ENCODE measurements at places on chromosomes 11 and 22. TPM values are rescaled to one million over a fixed set of nuclear protein-coding genes. Genes with fewer than 3 reads are reported as not detected.
A peak's percentile ranks its signal among the peaks of the same experiment; 100 is the strongest.

DNA sequence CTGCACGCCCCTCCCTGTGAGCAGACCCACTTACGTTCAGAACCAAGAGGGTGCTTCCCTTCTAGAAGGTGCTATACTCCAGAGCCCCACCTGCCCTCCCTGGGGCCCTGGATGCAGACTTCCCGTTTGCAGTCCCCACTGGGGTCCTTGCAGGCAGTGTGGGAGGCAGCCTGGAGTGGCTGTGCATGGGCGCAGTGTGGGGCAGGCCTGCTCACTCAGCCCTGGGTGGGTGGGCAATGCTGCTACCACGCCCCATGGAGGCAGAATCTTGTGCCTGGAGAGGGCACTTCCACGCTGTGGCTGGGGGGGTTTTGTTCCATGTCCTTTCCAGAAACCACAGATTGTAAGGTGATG, 116.2 kb downstream of the KCNQ1OT1 start:
- no peak for DNase-seq

DNA sequence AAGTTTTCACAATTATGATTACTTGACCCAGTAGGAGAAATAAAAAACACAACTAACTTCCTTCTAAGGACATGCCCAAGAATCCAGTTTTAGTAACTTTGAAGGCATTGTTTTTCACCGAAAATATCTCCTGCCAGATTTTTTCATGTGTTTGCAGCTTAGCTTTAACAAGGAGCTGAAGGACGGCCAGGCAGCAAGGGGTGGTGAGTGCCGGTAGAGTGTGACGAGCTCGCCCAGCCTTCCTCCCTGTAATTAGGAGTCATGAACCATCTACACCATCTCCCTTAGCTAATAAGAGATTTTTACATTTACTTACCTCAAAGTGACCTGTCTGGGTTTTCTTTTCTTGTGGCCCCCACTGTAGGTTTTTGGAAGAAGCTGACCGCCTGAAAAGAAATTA, 72.0 kb downstream of the BMAL1 start:
- no peak for DNase-seq

DNA sequence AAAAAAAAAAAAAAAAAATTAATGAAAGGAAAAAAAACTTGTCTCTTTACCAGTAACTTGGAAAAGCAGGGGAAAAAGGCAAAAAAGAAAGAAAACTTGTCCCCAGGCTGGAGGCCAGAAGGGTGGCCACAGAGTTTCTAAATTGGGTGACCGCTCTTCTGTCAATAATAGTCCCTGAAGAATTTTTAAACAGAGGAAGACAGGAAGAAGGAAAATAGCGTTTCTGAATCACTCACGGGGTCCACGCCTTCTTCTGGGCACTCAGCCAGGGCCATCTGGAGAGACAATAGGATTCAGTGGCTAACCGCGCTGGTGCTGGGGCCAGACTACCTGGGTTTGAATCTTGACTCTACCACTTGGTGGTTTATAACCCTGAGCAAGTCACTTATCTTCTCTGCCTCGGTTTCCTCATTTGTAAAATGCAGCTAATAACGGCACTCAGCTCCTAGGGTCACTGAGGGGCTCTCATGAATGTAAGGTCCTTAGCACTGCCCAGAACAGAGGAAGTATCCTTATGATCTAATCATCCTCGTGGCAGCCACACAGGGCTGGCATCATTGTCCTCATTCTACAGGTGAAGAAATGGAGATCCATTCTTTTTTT, 7.0 kb downstream of the C11orf86 start:
- peak; percentile 42 for DNase-seq

Gene OR51E2
- not detected for total RNA-seq

DNA sequence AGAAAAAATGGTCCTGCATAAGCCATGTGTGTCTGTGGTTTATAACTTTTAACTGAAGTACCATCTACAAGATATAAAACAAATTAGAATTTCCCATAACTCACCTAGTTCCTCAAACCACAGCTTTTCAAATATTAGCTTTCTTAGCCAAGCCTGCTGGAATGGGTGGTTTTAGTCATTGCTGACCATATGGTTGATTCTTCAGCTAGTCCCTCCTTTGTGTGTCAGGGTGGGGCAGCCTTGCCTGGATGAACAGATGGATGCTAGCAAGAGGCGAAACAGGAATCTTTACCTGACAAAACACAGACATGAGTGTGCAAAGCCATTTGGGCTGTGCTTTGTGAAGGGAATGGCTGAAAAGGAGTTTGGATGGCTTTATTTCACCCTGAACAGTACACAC, 6.9 kb upstream of the B3GNT6 start:
- no peak for DNase-seq

DNA sequence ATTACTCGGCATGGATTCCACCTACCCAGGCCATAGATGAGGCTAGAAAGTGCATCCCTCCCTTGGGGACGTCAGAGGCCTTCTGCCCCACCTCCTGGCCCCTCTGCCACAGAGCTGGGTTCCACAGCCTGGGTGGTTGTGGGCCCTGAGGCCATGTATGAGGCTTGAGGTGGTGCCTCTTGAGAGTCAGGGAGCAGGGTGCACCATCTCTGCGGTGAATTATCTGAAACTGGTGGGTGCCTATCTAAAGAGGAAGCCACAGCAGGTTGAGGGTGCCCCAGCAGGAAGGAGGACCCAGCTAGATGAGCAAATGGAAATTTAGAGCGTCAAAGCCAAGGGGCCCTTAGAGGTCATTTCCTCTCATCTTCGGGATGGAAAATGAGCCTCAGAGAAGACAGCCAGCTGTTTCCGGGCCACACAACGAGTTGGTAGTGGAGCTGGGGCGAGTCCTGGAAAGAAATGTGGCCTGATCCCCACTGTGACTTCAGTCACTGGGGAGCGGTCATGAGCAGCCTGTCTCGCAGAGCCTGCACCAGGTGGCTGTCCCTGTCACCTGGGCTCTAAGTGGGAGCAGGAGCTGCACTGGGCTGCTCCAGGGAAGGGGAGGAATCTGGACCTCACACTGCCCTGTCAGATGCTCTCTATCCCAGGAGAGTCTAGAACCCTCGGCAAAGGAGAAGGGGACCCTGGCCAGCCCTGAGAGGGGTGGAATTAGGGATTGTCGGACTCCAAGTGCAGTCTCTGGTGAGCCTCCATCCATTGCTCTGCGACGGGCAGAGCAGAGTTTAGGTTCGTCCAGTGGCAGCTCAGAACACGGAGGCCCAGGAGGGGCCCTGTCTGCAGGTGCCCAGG, 7.3 kb downstream of the ADORA2A start:
- peak; percentile 93 for DNase-seq

Gene CASP5
- total RNA-seq = not detected

Gene OTOG
- total RNA-seq = not detected

GRCh38 chr11:130051082-130051481, 18.6 kb upstream of the APLP2 start:
- no peak for DNase-seq

DNA sequence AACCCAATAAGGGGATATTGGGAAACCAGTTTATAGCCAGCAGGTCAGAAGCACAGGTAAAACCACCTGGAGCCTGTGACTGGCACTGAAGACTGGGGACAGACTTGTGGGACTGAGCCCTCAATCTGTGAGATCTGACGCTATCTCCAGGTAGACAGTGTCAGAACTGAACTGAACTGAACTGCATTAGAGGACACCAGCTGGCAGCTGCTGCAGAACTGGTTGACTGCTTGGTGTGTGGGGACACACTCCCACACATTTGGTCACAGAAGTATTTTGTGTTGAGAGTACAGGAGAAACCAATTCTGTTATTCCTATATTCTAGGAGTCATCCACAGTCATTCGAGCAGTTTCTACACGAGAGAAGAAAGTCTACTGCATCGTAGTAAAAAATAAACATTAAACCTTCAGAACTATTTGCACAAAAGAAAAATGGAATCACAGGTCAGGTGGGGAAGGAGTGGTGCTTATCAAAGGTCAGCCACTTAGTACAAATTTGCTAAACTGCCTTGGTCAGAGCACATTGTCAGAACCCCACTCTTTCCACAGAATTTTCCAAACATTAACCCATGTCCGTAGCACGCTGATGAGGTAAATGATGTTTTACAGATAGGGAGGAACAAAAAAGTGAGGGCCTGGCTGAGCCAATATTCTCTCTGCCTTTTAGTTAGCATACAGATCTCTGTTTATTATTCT, 77.2 kb downstream of the SIK3 start:
- DNase-seq = no peak

DNA sequence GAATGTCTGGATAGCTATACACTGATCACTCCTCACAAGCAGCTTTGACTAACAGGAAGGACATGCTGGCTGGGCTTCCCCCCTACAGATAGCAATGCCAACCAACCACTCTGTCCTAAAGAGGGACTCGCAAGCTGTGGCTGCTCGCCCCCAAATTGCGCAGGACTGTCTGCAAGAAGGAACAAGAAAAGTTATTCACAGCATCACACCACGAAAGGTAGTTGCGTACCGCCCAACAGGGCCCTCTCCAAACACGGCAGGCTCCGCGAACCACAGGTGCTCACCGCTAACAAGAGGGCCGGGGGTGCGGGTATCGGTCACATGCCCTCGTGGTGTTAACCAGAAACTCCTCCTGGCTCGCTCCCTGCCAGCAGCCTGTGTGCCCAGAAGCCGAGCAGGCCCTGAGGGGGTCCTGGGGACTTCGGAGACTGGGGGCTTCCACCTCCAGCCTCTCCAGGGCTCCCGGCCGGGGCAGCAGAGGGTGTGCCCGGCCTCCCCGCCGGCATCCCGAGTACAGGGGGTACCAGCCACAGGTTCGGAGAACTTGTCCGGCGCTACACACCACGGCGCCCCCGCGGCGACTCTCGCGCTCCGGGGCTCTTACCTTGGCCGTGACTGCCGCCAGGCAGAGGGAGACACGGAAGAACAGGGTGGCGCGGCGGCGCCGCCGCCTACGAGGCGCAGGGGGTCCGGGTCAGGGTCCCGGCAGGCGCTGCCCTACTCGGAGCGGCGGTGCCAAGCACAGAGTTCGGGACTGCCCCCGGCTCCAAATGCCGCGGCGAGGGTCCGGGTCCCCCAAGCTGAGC, 682 bp downstream of the LARGE1 start:
- peak; percentile 19 for DNase-seq

DNA sequence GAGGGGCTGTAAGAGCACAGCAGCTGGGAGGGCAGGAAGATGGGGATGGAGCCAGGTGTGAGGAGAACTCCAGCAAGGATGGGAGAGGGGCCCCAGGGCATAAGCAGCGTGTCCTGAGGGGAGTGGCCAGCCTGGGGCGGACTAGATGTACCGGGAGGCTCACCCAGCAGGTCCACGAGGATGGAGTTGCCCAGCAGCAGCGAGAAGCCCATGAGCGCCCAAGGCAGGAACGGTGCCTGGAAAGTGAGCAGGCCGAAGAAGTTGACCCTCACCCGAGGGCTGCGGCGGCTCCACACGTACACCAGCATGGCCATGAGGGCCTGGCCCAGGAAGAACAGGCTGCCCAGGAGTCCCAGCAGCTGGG, 1.3 kb downstream of the DERL3 start:
- no peak for DNase-seq

GRCh38 chr11:86548271-86548917, 124.0 kb downstream of the ME3 start:
- DNase-seq = no peak

GRCh38 chr22:49021131-49021925, 806.3 kb downstream of the BRD1 start:
- no peak for DNase-seq

DNA sequence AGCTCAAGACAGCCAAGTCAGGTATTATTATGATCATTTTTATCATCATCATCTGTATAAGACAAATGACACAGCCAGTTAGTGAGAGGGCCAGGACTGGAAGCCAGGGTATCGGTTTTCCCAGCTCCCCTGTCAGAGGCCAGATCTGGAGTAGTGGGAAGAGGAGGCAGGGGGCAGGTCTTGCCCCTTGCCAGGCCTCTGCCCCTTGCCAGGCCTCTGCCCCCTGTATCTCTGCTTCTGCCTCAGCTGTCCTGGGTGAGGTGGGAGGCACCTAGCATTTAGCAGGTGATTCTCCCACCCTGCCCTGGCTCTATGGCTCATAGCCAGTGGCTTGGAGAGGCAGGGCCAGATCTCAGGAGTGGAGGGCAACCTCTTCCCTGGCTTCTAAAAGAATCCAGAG, 67.3 kb downstream of the PRDM11 start:
- DNase-seq = no peak

DNA sequence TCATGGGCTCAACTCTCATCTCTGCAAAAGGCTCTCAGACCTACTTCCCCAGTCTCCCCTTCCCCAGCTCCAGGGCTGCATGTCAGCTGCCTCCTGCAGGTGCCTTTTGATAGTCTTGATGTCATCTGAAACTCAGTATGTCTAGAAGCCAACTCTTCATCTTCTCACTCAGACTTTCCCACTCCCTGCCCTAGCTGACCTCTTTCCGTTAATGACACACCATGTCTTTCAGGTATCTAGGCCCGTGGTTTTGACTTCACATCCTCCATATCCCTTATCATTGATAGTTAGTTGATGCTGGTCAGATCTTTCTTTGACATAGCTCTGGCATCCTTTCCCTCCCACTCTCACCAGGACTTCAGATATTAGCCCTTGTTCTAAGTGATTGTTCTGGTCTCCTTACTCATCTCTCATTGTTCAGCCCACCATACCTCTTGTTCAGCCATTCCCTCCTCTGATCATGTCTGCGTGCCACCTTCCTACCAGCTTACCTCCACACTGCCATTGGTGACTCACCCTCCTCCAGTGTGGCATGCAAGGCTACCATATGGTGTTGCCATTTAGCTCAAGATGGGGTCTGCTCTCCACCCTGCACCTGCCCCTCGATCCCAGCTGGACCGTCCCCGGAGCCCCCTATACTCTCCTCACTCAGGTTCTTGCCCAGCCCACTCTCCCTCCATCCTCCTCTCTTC, 18.4 kb downstream of the TTC12 start:
- DNase-seq = no peak

Gene ALDH3B1
- not detected for total RNA-seq

DNA sequence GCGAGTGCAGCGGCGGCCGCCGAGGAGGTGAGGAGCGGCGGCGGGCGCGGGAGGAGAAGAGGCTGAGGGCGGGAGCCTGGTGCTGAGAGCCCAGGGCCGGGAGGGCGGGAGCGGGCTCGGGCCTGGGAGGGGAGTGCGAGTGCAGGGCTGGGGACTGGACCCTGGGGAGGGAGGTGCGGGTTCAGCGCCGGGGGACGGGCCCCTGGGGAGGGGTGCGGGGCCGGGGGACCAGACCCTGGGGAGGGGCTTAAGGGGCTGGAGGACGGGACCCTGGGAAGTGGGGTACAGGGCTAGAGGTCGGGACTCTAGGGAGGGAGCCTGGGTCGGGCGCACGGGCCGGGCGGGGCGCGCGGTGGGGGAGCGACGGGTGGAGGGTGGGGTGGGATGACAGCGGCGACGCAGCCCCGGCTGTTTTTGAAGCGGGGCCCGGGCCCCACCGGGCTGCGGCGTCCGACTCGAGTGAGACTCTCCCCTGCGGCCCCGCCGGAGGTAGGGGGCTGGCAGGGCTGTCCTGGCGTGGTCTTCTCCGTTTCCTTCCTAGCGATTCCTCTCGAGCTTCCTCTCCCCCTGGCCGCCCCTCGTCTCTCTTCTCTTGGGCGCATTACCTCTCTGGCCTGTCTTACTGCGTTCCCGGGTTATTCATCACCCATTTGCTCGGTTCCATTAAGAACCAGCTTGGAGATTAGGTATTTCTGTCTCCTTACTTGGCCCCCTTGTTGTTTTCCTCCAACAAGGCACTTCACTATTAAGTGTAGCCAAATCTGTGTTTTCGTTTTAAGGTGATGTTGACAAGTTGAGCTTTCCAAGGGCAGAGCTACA, 754 bp downstream of the NUP50 start:
- DNase-seq = peak; percentile 37
